ENCODE measurements at places on chromosomes 4 and X.

DNA sequence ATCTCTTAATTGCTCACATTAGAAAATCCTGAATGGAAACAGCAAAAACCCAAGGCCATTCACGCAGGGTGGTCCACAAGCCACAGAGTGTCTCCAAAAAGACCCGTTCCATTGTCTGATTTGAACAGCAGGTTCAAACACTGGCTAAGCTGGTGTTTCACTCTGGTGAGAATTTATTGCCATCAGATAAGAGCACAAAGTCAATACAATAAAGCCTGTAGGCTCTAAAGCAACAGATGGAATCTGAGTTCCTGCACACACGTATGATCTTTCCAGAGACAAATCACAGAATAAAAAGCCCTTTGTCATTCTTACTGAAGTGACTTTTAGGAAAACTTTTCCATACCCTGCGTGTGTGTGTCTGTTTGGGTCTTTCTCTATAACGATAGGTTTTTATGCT, 5.1 kb upstream of the SFRP2 start:
- DNase-seq = no peak

DNA sequence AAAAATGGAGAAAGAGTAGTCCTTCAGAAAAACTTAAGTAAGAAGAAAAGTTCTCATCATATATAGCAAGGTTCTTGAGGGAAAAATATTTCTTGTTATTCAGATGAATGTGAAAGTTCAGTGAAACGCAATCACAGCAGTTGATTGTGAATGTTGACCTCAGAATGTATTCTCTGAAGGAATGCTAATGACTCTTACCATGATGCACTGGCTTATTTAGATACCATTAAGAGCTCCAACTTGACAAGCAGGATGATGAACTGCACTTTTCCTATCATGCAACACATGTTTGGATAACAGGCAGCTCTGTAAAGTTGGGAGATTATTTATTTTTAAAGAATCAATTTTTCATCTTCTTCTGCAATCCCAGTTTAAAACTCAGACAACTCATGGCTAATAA, 115.5 kb upstream of the MYOZ2 start:
- no peak for DNase-seq

DNA sequence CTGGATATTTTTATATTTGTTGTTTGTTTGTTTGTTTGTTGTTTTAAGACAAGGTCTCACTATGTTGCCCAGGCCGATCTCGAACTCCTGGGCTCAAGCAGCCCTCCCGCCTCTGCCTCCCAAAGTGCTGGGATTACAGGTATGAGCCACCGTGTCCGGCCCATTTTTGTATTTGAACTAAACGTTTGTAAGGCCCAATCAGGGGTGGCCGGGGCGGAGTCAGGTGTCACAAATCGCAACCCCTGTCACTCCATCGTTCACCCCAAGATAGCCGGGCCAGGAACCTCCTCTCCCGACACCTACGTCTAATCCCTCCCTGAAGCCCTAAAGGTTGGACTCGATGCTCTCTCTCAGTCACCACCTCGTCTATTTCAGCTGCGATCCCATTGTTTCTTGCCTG, 722 bp upstream of the EFHC2 start:
- peak; percentile 46 for DNase-seq

GRCh38 chrX:41457613-41458192, 10.6 kb downstream of the NYX start:
- DNase-seq = no peak

GRCh38 chrX:19040373-19040772, 56.5 kb upstream of the PHKA2 start:
- DNase-seq = no peak

DNA sequence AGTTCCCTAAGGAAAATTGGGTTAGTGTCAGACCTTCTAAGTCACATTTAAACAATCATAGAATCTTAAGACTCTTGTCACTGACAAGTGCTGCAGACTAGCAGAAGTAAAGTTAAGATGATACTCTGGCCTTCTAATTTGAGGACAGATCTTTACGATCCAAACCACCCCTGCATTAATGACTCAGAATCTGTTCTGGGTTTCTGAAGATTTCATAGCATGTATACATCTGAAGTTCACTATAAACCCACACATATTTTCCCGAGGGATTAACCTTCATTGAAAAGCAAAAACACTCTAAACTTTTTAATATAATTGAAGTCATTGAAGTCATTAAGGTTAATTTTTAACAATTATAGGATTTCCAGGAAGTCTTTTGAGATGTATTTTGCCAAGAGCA, 674.3 kb downstream of the IQCM start:
- DNase-seq = no peak

- no peak for DNase-seq
Observed at GRCh38 chrX:13281289-13281688, 38.6 kb downstream of the ATXN3L start.
